ENCODE measurements at places on chromosomes 2 and 18. TPM values are rescaled to one million over a fixed set of nuclear protein-coding genes. Genes with fewer than 3 reads are reported as not detected.

The ANTXR1 gene
- 13.3 TPM for total RNA-seq

The DOK6 gene
- 61.5 TPM for total RNA-seq

The CERKL gene
- total RNA-seq = 1.2 TPM

The SNORC gene
- 0.74 TPM for total RNA-seq

The VIT gene
- not detected for total RNA-seq

The TMEM37 gene
- total RNA-seq = not detected

The MERTK gene
- total RNA-seq = 3.7 TPM

The PDE11A gene
- total RNA-seq = 0.49 TPM

The PLGLB2 gene
- total RNA-seq = 2.2 TPM

The C2orf81 gene
- total RNA-seq = 1.2 TPM

The IHH gene
- 0.25 TPM for total RNA-seq

The ACADL gene
- 4.7 TPM for total RNA-seq

The PDCD1 gene
- not detected for total RNA-seq

The MC5R gene
- total RNA-seq = 0.25 TPM

The CHRNG gene
- not detected for total RNA-seq

The CYP27A1 gene
- 4.4 TPM for total RNA-seq

The AQP12B gene
- total RNA-seq = not detected

The PPP1R1C gene
- 0.49 TPM for total RNA-seq

The HOXD8 gene
- 0.25 TPM for total RNA-seq

The CYTIP gene
- total RNA-seq = 2.0 TPM

The G6PC2 gene
- not detected for total RNA-seq

The KIAA2012 gene
- 0.98 TPM for total RNA-seq

The CAVIN2 gene
- total RNA-seq = 6.9 TPM

The MYO1B gene
- 59.5 TPM for total RNA-seq

The SERPINB10 gene
- not detected for total RNA-seq

The NT5C1B gene
- total RNA-seq = not detected

The TPRKB gene
- 26.8 TPM for total RNA-seq

The ODC1 gene
- 136 TPM for total RNA-seq

The NRP2 gene
- total RNA-seq = 22.6 TPM

The RAB27B gene
- total RNA-seq = 22.9 TPM

The SLC9A4 gene
- total RNA-seq = 0.25 TPM

The OST4 gene
- total RNA-seq = 132 TPM

The RFTN2 gene
- total RNA-seq = 18.7 TPM
